ENCODE measurements at places on chromosomes 11 and 22.

DNA sequence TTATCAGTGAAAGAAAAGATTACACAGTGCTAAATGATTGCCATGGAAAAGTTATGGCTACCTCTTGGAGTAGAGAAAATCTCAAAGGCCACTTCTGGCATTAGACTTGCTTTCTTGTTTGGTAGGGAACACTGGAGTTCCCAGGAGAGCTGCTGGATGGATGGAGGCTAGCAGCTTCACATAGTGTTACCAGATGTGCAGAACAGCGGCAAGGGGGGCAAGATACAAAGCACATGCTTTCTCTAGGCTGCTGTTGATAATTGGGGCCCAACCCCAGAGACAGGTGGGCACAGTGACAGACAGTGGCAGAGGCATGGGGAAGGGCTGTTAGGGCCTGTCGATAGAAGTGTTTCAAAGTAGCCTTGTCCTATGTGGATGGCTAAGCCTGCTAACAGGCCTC, 94.9 kb downstream of the DBX1 start:
- no peak for DNase-seq

GRCh38 chr11:73461335-73461840, 85.2 kb downstream of the RELT start:
- no peak for DNase-seq

- no peak for DNase-seq
Observed at GRCh38 chr11:61008971-61009370, 37.5 kb downstream of the CD6 start.

GRCh38 chr11:131815590-131815989, 445.2 kb downstream of the NTM start:
- no peak for DNase-seq

- no peak for DNase-seq
Observed at GRCh38 chr22:25062386-25063085, 110.0 kb downstream of the KIAA1671 start.

GRCh38 chr11:72587696-72588095, 86.5 kb downstream of the PDE2A start:
- DNase-seq = no peak

GRCh38 chr22:28750471-28750881, 8.6 kb downstream of the HSCB start:
- peak; percentile 89 for DNase-seq

DNA sequence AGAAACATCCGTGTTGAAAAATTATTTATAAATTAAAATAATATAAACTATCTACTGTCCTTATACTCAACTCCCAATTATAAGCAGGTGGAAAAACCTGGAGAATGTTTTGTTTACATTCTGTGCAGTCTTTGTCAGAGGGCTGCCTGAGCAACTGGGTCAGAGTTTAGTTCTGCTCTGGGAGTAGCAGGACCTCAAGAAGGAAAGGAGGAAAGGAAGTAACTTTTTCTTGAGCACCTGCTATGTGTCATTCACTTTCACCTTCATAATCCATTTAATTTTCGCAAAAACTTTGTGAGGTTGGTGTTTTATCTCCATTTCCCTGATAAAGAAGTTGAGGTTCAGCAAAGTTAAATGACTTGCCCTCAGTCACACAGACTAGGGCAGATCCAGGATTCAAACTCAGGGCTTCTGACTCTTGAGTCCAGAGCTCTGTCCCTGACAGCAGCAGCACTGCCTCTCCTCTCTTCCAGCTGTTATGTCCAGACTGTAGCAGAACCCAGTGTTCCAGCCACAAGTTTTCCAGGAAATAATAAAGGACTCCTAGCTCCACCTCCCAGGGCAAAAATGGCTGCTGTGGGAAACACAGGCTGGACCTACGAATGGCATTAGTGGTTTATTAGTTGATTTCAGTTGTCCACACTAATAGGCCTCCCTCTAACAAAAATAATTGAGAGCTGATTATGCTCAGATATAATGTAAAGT, 6.4 kb downstream of the CD3E start:
- DNase-seq = no peak

- no peak for DNase-seq
Observed at GRCh38 chr22:29299136-29299900, 7.1 kb upstream of the GAS2L1 start.

DNA sequence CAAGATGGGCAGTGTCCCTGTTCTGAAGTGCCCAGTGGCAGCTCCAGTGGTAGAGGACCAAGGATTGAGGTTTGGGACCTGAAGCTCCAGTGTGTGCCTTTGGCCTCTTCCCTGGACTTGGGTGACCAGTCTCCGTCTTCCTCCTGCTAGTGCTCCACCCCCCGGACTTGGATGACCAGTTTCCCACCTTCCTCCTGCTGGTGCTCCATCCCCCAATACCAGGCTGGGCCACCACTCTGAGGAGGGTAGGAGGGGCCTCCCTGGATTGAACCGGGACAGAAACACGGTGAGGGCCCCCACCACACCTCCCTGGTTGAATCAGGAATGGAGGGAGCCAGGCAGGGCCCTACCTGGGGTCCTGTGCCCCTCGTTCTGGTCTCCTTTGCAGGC, 10.9 kb upstream of the NEAT1 start:
- DNase-seq = no peak

DNA sequence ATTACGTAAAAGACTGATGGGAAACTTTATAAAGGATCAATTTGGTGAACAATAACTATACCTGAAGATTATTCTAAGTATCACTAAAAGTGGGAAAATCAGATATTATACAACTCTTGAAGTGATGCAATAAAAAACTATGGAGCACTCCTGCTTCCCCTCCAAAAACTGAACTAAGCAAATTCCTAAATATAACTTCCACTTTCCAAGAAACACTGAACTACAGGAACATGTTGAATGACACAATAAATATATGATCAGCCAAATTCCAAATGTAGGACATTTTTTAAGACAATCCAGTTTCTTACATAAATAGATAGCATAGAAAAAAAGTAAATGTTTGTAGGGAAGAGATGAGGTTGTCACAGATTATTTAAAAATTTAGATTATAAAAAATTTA, 102.1 kb upstream of the APOA1 start:
- no peak for DNase-seq
